ENCODE measurements at places on chromosomes 11 and 22.

GRCh38 chr11:35848616-35849015 lies 95.2 kb upstream of the LDLRAD3 start:
- DNase-seq = peak; percentile 24

DNA sequence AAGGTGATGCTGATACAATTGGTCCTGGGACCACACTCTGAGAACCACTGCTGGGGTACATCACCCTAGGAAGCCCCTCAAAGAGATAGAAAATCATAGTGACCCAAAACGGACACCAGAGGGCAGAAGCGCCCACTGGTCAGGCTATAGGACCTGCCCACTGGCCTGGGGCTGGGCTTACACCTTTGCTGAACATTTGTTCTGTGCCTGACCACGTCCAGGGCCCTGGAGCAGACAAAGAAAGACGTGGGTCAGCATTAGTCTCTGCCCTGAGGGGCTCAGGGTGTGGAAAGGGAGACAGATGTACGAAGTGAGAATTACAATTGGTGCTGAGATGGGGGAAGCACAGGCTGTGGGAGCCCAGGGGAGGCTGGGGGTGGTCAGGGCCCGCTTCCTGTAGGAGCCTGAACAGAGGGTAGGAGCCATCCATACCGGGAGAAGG lies 14.4 kb upstream of the SERPINH1 start:
- DNase-seq = peak; percentile 87

DNA sequence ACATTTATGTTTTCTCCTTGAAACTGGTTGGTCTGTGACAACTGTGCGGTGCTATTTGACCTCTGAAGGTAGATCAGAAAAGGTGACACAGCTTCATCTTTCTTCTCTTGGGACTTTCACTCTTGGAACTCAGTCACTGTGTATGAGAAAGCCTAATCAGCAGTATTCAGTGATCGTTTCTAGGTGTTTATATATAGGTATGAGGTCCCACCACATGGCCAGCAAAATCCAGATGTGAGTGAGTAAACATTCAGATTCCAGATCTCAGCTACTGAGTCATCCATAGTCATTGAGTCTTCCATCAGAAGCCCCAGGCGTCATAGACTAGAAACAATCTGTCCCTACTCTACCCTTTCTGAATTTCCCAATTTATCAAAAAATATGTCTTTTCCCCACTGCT lies 117.3 kb upstream of the CTSC start:
- no peak for DNase-seq

DNA sequence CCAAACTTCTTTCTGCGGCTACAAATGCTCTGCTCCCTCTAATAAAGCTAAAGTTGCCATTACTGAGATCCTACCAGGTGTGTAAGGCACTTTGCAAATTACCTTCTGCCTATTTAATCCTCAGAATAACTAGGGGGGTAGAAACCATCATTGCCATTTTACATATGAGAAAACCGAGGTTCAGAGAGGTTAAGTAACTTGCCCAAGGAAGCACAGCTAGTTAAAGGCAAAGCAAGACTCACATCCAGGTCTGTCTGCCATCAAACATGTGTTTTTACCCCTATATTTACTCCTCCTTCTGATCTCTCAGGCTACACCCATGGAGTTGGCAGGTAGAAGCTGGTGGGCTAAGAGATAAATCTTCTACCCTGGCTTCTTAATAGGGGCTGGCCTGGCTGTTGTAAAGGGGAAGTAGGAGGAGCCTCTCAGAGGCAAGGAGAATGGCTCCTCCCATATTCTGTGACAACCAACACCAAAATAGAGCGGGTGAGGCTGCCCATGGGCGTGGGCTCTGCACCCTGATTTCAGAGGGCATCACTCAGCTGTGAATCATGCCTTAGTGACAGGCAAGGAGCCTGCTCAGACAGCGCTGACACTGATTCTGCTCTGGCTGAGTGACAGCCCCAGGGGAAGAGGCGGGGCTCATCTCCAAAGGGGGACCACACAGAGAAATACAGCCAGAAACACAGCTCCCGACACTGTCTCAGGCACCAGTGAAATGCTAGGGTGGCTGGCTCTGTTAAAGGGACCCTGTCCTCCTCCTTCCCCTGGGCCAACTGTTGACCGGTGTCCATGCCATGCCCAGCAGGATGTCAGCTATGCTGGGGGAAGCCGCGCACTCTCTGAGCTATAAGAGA lies 106.8 kb downstream of the ABTB2 start:
- DNase-seq = peak; percentile 70

DNA sequence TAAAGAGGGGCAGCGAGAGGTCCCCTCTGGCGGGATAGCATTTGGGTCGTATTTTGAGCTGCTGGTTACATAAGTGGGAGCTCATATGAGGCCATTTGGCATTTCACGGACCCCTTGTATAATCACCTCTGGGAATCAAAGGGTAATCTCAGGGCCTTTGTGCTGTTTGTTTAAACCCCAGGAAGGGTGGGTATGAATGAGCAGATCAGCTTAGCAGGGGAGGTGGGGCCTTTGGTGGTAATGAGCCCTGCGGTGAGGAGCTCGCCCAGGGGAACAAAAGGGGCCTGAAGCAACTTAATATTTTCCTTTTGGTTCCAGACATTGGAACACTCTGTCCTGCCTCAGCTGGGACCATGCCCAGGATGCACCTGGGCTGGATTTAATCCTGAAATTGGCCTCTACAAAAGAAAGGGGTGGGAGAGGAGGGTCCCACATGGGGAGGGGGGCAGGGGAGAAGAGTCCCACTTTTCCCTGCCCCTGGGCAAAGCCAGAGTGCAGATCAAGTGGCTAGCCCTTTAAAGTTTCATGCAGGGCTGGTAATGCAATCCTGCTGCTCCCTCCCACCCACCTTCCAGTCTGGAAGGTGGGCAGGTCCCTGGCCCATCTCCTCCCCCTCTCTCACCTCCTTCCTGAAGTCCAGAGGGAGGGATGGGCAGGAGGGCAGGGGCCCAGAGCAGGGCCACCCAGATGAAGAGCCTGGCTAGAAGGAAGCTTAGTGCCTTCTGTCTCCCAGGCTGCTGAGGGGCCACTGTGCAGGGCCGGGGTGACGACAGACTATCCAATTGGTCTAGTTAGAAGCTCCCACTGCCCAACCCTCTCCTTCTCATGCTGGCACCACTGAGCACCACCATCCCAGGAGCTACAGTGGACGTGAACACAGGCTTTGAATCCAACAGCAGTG lies 10.5 kb downstream of the TSKU start:
- DNase-seq = peak; percentile 58

DNA sequence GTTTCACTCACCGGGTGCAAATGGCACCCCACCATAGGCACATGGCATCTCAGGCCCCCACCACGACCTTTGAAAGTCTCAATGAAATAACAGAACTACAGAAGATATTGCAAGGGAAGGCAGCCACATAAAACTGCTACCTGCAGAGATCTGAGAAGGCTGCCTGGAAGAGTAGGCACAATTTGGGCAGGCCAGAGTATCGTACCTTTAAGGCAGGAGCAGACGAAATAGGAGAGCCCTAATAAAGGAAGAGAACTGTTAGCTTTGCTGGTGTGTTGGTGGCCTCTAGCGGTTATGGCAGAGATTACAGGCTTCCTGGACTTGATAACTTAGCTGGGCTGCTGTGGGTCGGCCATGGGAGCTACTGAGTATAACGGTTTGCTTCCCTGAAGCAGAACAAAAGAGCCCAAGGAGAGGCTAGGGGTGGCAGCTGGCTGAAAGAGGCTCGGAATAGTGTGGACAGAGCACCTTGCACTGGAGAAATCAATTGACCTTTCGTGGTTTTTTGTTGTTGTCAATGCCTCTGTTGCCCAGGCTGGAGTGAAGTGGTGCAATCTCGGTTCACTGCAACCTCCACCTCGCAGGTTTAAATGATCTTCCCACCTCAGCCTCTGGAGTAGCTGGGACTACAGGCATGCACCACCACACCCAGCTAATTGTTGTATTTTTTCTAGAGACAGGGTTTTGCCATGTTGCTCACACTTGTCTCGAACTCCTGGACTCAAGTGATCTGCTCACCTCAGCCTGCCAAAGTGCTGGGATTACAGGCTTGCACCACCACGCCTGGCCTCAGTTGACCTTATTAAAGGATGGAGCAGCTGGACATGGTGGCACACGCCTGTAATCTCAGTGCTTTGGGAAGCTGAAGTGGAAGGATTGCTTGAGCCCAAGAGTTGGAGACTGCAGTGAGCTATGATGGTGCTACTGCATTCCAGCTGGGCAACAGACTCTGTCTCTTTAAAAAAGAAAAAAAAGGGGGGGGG lies 4.8 kb downstream of the SDF2L1 start:
- peak; percentile 94 for DNase-seq

GRCh38 chr11:91978747-91979146 lies 245.9 kb upstream of the FAT3 start:
- DNase-seq = no peak

- peak; percentile 54 for DNase-seq
These were observed 1062.8 kb downstream of the DLG2 start for GRCh38 chr11:84564180-84564866.

DNA sequence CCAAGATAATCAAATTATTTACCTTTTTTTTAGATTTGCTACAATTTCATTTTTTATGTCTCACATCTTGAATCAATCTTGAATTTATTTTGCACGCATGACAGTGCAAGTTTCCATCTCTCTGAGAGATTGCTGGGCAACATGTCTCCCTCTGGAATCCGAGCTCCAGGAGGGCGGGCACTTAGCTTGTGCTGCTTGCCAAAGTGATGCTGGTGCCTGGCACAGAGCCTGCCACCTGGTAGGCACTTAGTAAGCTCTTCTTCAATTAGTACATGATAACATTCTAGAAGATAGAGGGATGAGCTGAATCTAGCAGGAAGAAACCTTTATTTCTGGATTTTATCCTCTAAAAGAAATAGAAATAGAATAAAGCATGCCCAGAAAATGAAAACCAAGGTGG lies 27.5 kb upstream of the OR9I1 start:
- peak; percentile 1 for DNase-seq

- DNase-seq = peak; percentile 70
These were observed 11.0 kb upstream of the OR10D3 start for GRCh38 chr11:124172101-124172500.

DNA sequence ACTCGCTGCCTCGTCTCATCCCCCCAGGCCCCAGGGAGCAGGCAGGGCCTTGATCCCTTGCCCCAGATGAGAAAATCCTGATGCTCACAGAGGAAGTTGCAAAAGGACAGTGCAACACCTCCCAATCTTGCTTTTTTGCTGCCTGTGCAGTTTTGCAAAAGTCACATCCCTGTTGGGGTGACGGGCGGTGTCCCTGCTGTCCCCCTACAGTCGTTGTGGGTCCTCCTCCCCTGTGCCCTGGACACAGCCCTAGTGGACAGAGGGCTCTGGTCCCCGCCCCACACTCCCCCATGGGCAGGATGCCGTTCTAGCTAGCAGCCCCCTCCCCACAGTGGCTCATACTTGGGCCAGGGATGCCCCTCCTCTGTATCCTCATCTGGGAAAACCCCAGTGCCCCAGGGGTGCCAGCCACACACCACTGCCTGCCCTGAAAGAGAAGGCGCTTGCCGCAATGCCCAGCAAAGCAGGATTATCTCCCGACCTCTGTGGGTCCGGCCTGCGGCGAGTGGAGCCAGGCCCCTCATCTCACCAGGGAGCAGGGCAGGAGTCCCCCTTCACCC lies 18.4 kb upstream of the CTSD start:
- no peak for DNase-seq

DNA sequence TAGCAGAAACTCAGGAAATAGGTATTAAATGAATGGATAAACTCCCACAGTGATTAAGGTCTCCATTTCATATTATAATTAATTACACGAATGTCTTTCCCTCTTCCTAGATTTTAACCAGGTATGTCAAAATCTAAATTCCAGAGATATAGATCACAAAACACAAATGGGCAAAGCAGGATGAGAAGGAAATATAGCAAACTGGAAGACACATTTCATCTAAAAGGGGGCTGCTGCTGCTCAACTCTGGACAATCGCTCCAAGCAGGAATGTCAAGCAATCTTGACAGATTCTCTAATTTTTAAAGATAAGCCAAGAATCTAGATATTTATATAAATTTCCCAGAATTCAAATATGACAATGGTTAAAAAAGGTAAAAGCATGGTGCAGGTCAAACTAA lies 554.2 kb upstream of the CCDC90B start:
- no peak for DNase-seq

DNA sequence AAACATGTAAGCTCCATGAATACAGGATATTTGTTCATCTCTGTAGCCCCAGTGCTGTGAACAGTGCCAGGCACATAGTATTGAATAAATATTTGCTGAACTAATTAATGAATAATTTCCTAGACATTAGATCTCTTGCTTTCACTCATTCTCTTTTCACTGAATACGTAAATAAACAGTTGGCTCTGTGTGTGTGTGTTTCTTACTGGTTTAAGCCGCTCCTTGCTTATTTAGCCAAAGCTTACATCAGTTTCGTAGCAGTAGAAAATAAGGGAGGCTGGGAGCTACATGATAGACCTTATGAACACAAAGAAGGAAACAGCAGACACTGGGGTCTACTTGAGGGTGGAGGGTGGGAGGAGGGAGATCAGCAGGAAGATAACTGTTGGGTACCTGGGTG lies 17.2 kb downstream of the KREMEN1 start:
- DNase-seq = no peak

DNA sequence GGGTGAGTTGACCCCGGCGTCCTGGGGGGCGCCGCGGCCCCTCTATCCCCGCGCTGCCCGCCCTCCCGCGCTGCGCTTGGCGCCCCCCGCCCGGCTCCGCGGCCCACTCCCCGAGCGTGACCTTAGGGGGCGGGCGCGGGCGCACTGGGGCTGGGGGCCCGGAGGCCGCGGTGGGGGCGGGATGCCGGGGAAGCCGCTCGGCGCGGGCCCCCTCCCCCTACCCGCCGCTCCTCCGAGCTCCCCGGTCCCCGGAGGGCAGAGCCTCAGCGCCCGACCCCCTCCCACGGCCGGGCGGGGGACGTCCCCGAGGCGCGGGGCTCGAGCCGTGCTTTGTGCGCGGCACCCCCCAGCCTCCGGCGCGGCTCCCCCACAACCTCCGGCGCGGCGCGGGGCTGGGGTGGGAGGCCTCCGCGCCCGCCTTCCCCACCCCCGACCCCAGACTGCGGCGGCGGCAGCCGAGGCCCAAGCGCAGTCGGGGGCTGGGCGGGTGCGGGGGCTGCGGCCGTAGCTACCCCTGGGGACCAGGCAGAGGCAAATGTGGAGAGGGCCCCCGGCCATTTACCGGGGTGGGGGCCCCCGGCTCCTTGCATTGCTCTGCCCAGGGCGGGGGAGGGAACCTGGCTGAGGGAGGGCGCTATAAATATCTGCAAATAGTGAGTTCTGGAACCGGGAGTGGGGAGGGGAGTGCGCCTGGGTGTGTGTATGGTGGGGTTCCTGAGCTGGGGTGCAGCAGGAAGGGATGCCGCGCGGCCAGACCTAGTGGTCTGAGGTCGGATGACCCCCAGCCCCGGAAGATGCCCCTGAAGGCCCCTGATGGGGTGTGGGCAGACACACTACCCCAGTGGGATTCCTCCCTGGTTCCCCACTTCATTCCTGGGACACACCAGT lies 988 bp downstream of the MGAT3 start:
- DNase-seq = no peak

- DNase-seq = no peak
These were observed 9.8 kb upstream of the XKR3 start for GRCh38 chr22:16834971-16835370.

Data from tongue (tissue), 3 donors.